ENCODE measurements at places on chromosomes 4 and X.

DNA sequence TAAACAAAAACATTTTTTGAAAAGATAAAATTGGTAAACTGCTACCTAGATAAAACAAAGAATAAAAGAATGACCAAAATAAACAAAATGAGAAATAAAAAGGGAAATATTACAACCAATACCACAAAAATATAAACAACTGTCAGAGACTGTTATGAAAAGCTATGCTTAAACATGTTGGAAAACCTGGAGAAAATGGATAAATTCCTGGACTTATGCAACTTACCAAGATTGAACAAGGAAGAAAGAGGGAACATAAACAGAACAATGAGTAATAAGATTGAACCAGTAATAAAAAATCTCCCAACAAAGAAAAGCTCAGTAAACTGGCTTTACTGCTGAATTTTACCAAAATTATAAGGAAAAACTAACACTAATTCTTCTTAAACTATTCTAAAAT lies 518.7 kb downstream of the GRXCR1 start:
- DNase-seq = no peak

- no peak for DNase-seq
These were observed 25.5 kb upstream of the HGFAC start for GRCh38 chr4:3416270-3416669.

- no peak for DNase-seq
These were observed 89.5 kb upstream of the LCORL start for GRCh38 chr4:18111081-18111480.

DNA sequence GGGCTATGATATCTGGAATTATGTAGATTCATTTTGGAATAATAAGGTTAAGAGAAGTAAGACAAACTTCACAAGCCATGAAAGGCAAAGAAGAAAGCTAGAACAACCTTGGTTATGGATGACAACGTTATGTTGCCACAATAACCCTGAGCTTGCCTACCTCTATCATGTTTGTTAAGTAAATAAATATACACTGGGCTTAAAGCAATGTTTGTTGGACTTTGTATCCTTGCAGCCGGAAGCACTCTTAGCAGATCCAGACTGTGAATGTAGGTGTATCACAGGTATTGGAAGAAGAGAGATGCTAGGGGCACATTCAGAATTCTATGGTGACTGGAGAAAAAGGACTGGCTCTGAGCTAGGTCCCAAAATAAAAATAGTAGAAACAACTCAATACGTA lies 214.4 kb downstream of the HS3ST1 start:
- no peak for DNase-seq

GRCh38 chrX:119118780-119119395 lies 8.7 kb downstream of the KIAA1210 start:
- DNase-seq = peak; percentile 28

DNA sequence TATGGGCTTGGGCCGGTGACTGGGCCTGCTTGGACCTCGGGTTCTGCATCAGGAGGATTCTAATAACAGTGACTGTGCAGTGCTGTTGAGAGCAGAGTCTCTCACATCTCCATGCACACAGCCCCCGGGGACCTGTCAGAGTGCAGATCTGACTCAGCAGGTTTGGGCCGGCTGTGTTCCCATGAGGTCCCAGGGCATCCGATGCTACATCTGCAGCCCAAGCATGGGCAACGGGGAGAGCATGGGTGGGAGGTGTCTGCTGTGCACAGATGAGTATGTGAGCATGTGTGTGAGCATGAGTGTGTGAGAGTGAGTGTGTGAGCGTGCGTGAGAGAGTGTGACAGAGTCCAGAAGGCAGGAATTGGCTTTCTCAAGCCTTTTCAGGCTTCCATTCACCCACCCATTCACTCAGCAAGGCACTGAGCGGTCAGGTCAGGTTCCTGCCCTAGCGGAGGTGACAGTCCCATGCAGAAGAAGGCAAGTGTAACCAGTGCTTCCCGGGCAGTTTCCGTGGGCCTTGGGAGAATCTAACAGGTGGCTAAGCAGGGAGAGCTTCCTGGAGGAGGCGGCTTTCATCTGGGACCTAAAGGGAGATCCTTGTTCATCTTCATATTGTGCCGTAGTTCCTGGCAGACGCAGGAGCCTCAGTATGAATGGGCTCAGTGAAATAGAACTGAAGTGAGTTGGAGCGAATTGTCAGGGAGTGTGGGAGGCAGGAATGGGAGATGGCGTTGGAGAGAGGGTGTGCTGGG lies 62.6 kb downstream of the SORCS2 start:
- no peak for DNase-seq

- DNase-seq = peak; percentile 24
These were observed 81.7 kb downstream of the PDGFC start for GRCh38 chr4:156889616-156890594.

GRCh38 chr4:148850257-148850995 lies 408.2 kb upstream of the NR3C2 start:
- DNase-seq = no peak

All from astrocyte of the cerebellum (primary cell).